SW 1271 (cell line): ENCODE measurements at places on chromosomes 3 and 15.

DNA sequence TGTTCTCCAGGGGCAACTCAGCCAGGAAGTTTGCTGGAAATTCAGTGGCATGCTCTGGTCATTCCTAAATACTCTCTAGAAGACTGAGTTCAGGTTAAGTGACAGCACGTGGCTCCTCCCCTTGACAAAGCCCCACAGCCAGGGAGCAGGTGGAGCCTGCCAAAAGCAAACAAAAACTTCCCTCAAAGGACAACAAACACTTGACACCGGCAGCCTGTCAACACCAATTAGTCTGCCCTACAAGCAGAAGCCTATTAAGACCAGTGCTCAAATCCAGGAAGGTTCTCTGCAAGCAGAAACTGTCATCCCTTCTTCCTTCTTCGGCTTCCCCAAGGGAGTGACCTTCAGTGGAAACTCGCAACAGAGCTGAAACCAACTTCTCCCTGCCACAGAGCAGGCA is 5.0 kb downstream of the MEX3B start:
- DNase-seq, result no peak

- no peak for DNase-seq
Observed at GRCh38 chr3:20052851-20053250, 12.6 kb downstream of the KAT2B start.

GRCh38 chr3:71944482-71945065 is 159.6 kb upstream of the PROK2 start:
- DNase-seq, result no peak

GRCh38 chr3:156489462-156489911 is 65.4 kb downstream of the SSR3 start:
- no peak for DNase-seq

- no peak for DNase-seq
Observed at GRCh38 chr3:132561003-132561402, 36.1 kb upstream of the ACKR4 start.

DNA sequence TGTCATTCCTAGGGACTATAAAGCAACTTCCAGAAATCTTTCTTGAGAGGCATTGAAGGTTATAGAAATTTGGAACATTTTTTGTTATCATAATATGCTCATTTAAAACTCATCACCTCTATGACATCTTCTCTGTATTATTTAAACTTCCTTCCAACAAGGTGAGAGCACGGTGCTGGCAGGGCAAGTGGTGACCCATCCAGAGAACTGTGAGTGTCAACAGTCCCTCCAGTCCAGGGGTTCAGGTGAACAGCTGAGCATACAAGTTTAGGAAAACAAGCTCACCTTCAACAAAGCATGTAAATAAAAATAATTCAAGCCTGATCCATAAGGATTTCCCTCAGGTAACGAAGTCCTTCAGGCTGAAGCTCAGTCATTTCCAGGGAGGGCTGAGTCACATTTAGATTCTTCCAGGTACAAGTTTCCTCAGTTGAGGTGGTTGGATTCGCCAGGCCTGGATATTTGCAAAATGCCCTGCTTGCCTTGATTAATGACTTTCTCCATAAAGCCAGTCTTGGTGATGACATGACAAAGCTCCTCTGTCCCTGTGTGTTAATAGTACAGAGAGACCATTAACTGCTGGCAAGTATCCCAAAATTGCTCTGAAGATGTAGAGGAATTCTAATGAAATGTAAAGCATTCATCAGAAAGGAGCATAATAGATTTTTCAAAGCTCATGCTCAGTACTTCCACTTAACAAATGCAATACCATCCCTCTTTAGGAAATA is 263.6 kb upstream of the GADL1 start:
- DNase-seq, result no peak

GRCh38 chr3:120441776-120442175 is 9.0 kb downstream of the FSTL1 start:
- DNase-seq, result no peak

GRCh38 chr3:30198162-30198561 is 408.2 kb upstream of the TGFBR2 start:
- no peak for DNase-seq

DNA sequence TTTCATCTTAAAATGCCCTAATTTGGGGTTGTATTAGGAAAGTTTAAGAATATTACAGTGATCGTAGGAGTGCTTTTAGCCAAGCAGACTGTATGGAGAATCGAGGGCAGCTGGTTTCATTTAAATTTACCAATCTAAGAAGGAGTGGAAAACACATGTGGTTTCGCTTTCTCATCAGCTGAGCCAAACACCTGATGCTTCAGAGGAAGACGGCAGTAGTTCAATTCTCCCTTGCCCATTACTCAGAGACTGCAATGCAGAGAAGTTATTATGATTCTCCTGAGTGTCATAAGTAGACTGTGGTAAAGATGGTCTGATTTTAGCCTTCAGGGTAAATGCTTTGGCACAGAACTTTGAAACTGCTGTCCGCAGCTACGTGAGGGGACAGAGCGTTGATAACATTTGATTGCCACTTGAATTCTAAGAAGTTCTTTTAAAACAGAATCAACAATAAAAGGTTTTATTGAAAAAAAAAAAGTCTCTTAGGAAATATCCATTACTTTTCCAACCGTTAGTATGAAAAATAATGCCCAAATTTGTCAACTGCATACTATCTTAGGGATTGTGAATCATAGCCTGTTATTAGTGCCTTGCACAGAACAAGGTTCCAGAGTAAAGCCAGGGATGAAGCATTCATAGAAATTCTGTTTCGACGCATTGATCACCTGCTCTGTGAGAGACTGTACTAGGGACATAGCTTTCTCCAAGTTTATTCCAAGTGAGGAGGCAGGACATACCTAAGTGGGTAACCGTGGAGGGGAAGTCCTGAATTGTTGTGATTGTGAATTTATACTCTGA is 25.6 kb downstream of the LYSMD4 start:
- no peak for DNase-seq

- no peak for DNase-seq
Observed at GRCh38 chr3:153615863-153616262, 453.8 kb downstream of the RAP2B start.
